ENCODE measurements at places on chromosomes 4 and X. TPM values are rescaled to one million over a fixed set of nuclear protein-coding genes. Genes with fewer than 3 reads are reported as not detected.
A peak's percentile ranks its signal among the peaks of the same experiment; 100 is the strongest.

GRCh38 chr4:18435781-18436180 lies 414.2 kb upstream of the LCORL start:
- DNase-seq: no peak

NXF3 gene
- total RNA-seq: 0.10 TPM

GRCh38 chrX:48715072-48715471 lies 18.5 kb downstream of the SUV39H1 start:
- no peak for DNase-seq

NUP54 gene
- total RNA-seq: 56.3 TPM

SRPX gene
- total RNA-seq: 72.3 TPM

DNA sequence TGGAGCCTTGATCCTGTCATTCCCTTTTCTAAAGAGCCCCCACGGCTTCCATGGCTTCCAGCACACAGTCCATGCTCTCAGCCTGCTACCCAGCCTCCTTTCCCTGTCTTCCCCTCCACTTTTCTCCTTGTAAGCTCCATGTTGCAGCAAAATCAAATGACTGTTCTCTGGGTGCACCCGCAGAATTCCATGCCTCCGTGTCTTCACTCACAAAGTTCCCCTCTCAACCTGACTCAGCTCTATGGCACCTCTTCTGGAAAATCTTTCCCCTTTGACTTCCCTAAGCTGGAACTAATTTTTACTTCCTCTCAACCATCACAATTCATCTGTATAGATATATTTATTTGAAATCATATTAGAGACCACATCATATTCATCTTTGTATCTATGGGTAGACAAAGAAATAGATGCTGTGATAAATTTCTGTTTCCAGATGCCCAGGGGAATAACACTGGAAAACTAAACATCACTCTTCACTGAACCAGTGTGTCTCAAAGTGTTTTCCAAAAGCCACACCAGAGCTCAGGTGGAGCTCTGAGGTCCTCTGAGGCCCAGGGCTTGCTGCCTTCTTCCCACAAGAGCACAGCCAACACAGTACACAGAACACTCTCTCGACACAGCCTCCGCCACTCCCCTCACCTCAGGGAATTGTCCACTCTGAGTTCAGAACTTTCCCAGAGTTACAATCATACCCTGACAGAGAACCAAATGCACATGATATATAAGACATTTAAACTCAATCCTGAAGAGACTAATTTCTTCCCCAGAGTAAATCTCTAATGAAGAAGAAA lies 3.3 kb downstream of the SETD7 start:
- no peak for DNase-seq

NEIL3 gene
- total RNA-seq: 21.1 TPM

DNA sequence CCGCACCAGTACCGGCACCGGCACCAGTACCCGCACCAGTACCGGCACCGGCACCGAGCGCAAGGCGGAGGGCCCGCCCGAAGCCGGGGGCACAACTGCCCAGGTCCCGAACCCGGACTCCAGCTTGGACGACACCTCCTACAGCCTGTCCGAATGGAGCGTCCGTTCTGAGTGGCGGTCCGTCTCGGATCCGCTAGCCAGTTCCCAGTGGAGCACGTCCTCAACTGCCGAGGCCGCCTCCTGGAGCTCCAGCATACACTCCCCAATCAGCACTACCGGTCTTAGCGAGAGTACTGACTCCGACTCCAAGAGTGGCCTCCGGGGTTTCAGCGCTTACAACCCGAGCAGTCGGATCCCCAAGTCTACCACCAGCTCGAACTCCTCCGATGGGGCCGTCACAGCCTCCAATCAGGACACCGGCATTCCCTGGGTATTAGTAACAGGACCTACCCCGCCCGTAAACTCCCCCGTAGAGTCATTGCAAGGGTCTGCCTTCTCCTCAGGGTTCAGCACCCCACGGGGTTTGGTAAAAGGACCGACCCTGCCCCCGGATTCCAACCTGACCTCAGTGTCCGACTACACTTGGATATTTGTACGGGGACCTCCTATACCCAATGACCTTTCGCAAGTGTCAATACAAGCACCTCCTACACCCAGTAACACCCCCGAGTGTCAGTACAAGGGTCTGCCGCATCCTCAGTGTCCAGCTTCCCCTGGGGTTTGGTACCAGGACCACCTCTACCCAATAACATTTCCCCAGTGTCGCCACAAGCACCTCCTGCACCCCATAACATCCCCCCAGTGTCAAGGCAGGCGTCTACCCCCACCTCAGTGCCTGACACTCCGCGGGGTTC lies 721 bp upstream of the MAOA start:
- no peak for DNase-seq

ERVMER34-1 gene
- not detected for total RNA-seq

GRCh38 chr4:174397366-174398155 lies 113.8 kb downstream of the CEP44 start:
- no peak for DNase-seq

DNA sequence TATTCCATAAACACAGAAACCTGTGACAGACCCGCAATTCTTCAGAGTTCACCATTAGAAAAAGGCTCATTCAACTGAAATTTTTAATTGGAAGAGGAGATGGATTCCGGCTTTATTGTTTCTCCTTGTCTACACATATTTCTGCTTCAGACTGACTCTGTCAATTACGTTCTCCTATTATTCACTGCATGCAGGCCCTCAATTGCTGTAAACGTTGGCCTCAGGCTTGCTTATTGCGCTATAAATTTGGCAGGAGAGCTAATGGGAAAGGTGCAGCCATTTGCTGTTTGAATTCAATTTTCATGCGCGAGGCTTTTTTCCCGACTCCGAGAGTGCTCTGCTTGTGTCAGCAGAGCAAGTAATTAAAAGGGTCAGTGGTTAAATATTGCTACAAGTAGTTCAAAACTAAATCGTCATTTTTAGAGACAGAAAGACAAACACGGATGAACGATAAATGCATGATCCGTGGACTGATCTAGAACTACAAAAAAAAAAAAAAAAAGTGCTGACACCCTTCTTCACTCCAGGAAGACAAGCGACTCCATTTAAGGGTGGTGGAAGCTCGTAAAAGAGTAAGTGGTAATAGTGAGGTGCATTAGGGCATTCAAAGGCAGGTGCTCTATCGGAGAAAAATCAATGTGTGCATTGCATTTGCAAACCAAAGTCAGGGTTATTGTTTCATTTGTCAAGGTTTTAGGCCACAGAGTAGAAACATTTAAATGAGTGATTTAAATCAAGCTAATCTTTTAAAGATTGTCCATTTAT lies 841.6 kb upstream of the FRG1 start:
- no peak for DNase-seq

- DNase-seq: no peak
These were observed 88.1 kb upstream of the TSPAN5 start for GRCh38 chr4:98746530-98746929.

DNA sequence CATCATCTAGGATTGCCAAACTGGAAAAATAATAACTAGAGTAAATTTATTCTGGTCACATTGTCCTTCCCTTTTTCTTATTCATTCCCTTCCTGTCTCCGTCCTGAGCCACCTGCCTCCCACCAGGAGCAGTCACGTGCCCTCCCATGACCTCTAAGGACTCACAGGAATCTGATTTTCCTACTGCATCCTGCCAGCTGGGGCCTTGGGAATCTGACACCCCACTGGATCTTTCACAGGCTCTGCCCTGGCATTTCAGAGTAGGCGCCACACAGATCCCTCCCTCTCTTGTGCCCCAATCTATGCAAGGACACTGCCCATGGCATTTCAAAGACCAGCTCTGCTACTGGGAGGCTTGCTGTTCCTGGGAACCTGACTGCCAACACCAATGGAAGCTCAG lies 520.5 kb downstream of the PPARGC1A start:
- DNase-seq: no peak

- no peak for DNase-seq
These were observed 39.1 kb downstream of the FUNDC1 start for GRCh38 chrX:44503560-44503959.

- no peak for DNase-seq
These were observed 755.5 kb downstream of the GLUD2 start for GRCh38 chrX:121802881-121803412.

ZFP92 gene
- not detected for total RNA-seq

DNA sequence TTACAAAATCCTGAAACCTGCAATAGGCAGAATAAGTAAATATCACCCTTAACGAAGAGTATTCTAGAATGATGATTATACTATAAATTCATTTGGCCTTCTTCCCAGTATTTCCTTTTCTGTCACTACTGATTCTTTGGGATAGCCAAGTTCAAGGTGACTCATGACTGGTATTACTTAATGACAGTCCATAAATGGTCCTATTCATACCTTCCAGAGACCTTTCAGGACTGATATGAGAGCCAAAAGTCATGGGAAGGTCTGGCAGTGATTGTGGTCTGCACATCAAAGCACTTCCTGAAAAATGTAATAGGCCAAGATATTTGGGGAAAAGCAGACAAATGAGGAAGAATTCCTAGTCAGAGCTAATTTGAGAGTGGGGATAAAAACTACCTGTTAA lies 239.6 kb upstream of the FAM47A start:
- peak; percentile 10 for DNase-seq

- no peak for DNase-seq
These were observed 256.9 kb upstream of the DKK2 start for GRCh38 chr4:107292979-107293378.

CLTRN gene
- total RNA-seq: 0.12 TPM

- DNase-seq: peak; percentile 9
These were observed 855.3 kb downstream of the PCDH7 start for GRCh38 chr4:31575504-31575903.

DNA sequence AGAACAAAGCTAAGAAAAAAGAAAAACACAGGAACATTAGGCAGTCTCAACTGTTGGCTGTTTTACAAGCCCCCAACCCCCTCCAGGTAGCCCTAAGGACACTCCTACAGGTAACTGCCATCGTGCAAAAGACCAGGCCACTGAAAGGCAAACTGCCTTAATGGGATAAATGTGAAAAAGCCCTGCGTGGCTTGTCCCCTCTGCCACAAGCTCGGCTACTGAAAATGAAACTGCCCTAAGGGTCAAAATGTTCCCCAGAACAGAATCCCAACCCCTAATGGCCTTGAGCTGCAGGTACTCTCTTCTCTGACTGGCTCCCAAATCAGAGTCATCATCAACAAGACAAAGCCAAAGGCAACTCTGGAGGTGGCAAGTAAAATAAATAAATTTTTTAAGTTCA lies 84.8 kb downstream of the MSN start:
- no peak for DNase-seq

GPR143 gene
- not detected for total RNA-seq

WNK3 gene
- total RNA-seq: 0.58 TPM

GRCh38 chr4:29540439-29541102 lies 1179.6 kb upstream of the PCDH7 start:
- no peak for DNase-seq

GRCh38 chrX:87338510-87338909 lies 179.1 kb upstream of the KLHL4 start:
- DNase-seq: peak; percentile 31

GRCh38 chr4:54726907-54727306 lies 69.2 kb downstream of the KIT start:
- no peak for DNase-seq

GRCh38 chr4:87848622-87849351 lies 16.0 kb downstream of the MEPE start:
- peak; percentile 63 for DNase-seq

DNA sequence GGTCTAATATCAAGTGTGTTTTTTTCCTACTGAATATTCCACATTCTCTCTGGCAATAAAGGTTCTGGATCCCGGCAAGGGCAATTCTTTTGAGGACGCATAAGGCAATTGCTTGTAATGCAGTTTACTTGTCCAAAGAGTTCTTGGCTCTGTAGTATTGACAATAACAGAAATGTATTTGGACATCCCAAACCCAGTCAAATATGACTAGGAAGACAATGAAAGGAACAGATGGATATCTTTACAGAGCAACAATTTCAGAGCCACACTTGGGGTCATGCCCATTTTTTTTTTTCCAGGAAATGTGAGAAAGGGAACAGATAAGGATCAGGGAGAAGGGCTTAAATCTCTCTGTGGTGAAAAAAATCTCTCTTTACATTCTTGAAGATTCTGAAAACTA lies 12.2 kb downstream of the GK2 start:
- no peak for DNase-seq

DRD5 gene
- not detected for total RNA-seq
